Occipital lobe (tissue), 3 donors: ENCODE measurements at places on chromosomes 3 and 15.

DNA sequence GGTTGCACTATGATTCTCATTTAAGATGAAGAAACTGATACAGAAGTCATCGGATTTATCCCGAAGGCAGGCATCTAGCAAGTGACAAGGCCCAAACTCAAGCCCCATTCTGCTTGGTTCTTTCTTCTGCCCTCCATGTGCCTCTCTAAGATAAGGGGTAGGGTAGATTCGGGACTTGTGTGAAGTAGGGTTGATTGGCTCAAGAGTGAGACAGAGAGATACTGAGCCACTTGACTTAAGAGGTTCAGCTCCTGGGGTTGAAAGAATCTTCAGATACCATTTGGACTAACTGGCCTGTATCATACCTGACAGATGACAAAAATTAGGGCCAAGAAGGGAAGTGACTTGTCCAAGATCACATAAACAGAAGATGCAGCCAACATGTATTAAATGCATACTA is 891 bp downstream of the RFT1 start:
- no peak for DNase-seq

DNA sequence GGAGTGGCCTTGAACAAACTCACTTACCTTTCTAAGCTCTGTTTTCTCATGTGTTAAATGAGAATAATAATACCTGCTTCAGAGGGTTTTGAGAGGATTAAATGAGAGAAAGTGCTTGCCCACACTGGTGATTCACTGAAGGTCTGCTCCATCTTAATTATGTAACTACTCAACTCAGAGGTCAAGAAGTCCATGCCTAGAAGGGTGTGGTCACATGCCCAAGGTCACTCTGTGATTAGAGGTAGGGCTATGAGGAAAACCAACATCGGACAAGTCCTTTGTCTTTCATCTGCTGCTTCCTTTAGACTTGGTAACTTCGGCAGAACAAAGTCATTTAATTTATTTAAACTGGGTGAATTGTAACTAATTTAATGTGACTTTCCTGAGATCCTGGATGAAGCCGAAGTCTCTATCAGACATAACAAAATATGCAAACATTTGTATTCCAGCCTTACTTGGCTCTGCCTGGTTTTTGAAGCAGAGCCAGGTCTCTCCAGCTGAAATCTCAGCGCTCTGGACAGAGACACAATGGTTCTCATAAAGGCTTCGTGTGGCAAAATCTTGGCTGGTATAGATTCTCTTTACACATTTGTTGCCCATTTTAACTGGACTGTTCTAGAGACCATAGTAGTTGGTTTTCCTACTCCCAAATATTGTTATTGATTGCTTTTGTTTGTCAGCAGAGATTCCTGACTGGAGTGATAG is 3.0 kb downstream of the CHRNA7 start:
- DNase-seq: no peak

DNA sequence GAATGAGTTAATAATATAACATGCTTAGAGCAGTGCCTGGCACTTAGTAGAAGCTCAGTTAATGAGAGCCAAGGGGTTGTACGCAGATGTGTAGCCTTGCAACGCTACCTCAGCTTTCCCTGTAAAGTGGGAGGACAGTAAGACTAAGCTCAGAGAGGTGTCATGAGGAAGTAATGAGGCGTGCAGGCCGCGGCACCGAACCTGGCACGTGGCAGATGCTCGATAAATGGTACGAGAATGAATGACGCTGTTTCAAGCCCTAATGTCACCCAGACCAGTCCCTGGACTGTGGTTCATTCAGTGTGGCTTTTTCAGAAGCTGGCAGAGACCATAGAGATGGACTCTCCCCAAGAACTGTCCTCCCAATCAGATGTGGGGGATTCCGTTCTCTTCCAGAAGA is 21.2 kb downstream of the GRIP2 start:
- no peak for DNase-seq

DNA sequence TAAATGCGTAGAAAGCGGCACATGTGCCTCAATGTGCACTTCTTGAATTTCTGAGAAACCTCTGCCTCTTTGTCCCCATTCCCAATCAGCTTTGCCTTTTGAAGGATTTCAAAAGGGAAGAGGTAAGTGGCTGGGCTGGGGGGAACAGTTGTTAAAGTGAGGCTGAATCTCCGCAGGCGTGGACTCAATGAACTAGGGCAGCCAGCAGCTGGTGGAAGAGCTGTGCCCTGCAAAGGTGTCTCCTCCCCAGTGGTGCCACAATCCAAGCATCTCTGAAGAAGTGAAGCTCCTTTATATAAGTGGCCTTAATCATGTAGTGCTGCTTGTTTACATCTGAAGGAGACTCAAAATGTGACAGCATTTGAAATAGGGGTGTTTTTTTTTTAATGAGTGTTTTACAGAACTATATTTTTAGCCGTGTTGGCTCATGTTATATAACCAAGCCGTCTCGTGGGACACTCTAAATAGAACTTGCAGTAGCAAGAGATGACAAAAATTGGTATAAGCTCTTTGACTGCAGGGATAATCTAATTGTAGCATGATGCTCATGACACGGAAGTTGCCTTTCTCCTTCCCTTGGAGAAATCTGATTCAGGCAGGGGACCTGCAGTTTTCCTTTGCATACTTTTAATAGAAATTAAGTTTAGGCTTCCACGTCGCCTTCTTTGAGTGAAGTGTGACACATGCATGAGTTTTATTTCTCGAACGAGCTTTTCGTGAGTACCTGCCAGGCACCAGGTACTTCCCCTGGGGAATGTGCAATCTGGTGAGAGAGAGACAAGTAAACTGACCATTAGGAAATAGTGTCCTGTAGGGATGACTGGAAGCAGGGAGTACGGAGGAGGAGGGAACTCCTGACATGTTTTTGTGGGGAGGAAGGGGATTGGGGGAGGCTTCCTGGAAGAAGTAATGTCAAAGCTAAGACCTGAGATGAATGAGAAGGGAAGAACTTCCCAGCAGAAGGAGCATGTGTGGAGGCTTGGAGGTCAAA is 179.7 kb upstream of the BHLHE40 start:
- DNase-seq: peak; percentile 40

- no peak for DNase-seq
Measured at GRCh38 chr3:75237053-75237452, 427.1 kb upstream of the FRG2C start.

GRCh38 chr15:101255051-101255395 is 3.2 kb upstream of the CHSY1 start:
- DNase-seq: no peak

DNA sequence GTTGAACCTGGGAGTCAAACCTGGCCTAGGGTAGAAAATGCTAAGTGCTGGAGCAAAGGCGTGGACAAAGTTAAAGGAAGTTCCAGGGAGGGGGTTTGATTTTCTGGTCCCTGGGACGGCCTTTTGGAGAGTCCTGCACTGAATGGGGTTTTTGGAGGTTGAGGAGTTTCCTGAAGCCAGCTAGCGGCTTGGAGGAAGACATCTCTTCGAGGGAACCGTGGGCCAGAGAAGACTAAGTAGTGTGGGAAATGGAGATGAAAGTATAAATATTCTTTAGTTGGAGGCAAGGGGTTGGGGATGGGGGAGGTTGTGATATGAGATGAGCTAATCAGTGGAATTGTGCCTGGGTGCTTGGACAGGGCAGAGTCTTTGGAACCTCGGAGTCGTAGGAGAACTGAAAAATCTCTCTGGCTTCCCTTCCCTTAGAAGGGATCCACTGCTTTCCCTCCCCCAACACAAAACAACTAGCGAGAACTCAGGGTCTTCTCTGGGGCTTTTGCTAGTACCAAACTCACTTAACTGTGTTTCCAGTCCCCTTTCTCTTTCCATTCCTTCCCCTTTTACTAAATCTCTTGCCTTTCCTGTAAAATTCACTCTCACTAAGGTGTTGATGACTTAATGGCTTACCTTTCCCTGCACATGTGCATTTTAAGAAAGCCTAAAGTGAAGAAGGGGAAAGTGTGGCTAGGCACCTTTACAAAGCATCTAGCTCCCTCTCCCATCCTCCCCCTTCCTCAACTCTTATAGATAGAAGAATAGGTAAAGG is 1.0 kb downstream of the LPP start:
- DNase-seq: peak; percentile 11

- no peak for DNase-seq
Measured at GRCh38 chr15:74902295-74903075, 4.2 kb downstream of the FAM219B start.

DNA sequence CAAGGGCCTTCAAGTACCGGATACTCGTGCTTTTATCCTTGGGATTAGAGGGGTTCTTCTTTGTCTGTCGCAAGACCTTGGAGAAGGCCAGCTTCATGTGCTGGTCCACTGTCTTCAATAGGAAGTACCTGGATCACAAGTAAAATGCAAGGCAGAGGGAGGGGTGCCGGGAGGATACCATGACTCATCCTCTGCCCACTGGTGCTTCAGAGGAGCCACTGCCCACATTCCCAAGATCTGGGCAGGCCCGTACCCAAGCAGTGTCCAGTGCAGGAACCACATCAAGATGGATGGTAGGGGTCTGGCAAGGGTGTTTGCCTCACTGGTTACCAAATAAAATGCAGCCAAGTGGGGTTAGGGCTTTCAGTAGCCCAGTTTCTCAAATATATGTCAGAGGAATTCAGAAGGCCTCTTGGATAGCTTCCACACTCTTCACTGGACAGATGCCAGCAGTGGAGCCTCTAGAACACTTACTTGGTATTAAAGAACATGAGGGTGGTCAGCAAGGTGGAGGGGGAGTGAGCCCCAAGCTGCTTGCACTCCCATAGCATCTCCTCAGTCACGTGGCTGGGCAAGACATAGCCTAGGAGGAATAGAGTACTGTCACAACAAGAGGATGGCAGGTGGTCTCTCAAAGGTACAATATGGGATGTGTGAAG is 3.6 kb upstream of the IMPDH2 start:
- no peak for DNase-seq

- DNase-seq: no peak
Measured at GRCh38 chr15:38202361-38202760, 50.3 kb upstream of the SPRED1 start.

GRCh38 chr3:86890741-86891396 is 100.1 kb downstream of the VGLL3 start:
- no peak for DNase-seq

DNA sequence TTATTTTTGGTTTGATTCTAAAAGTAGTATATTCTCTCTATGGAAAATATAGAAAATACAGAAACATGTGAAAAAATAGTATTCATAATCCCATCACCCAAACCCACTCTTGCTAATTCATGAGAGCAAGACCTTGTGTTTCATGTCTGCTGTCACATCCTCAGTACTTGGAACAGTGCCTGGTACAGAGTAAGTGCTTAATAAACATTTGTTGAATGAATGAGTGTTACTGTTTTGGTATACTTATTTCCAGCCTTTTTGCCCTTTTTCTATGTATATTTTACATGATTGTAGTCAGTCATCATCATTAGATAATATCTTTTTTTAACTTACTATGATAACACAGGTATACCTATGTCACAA is 59.3 kb downstream of the IL16 start:
- DNase-seq: no peak

DNA sequence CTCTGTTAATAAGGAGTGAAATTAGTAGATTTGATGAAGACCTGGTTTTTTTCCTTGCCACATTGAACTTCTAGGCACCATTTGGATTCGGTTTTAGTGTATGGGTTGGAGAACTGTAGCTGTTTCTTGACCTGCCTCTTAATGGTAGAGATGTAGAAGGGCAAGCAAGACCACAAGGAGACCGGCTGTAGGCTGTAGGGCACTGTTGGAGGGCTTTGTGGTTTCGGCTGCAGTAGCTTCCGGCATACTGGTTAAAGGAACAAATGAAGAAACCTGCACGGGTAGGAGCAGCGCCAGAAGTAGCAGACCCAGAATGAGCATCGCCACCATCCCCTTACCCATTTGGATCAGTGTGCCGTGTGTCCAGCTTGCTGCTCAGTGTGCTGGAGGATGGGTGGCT is 7.9 kb downstream of the PCLAF start:
- no peak for DNase-seq

DNA sequence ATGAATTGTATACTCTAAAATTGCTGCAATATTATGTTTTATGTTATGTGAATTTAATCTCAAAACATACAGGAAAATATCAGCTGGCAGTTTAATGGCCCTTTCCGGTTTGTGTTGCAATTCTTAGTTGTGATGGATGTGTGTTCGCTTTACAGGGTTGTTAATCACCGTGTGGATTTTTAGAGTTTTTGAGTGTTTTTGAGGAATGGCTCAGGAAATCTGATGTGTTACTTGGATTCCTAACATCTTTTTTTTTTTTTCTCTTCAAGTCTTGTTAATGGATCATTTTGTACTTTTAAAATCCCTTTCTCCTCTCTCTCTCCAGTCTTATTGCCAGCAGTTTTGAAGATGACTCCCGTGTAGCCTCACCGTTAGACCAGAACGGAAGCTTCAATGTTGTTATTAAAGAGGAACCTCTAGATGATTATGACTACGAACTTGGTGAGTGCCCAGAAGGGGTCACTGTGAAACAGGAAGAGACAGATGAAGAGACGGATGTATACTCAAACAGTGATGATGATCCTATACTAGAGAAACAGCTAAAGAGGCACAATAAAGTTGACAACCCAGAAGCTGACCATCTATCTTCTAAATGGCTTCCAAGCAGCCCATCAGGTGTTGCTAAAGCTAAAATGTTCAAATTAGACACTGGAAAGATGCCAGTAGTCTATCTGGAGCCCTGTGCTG is 35.7 kb downstream of the MGA start:
- no peak for DNase-seq

- DNase-seq: no peak
Measured at GRCh38 chr3:124952282-124952855, 17.8 kb upstream of the MUC13 start.
